Neural progenitor cell (in vitro differentiated cells): ENCODE measurements at places on chromosomes 13 and 19. TPM values are rescaled to one million over a fixed set of nuclear protein-coding genes. Genes with fewer than 3 reads are reported as not detected.

Gene MAMSTR
- total RNA-seq = 1.2 and 1.4 TPM in 2 replicates

Gene LAIR1
- not detected in 2 replicates for total RNA-seq

Gene DAND5
- total RNA-seq = 0.06 and 0.07 TPM in 2 replicates

Gene COQ8B
- total RNA-seq = 27.7 and 89.7 TPM in 2 replicates

Gene MEDAG
- total RNA-seq = 0.06 TPM in 1 of 2 replicates, not detected in the other

Gene ZNF649
- 32.7 and 49.6 TPM in 2 replicates for total RNA-seq

Gene FREM2
- 21.3 and 22.7 TPM in 2 replicates for total RNA-seq

Gene IZUMO2
- not detected in 2 replicates for total RNA-seq

Gene CYP4F8
- not detected in 2 replicates for total RNA-seq

Gene LGALS4
- total RNA-seq = 0.31 TPM in 1 of 2 replicates, not detected in the other

Gene NUFIP1
- 6.0 and 12.9 TPM in 2 replicates for total RNA-seq

Gene PRKCG
- total RNA-seq = 0.51 and 3.3 TPM in 2 replicates
